ENCODE measurements at places on chromosomes 5 and 9. TPM values are rescaled to one million over a fixed set of nuclear protein-coding genes. Genes with fewer than 3 reads are reported as not detected.
A peak's percentile ranks its signal among the peaks of the same experiment; 100 is the strongest.

- DNase-seq: peak; percentile 83
Measured at GRCh38 chr9:2016408-2017330, 1.5 kb downstream of the SMARCA2 start.

ZFP37 gene
- polyA plus RNA-seq: 0.54 TPM

DNA sequence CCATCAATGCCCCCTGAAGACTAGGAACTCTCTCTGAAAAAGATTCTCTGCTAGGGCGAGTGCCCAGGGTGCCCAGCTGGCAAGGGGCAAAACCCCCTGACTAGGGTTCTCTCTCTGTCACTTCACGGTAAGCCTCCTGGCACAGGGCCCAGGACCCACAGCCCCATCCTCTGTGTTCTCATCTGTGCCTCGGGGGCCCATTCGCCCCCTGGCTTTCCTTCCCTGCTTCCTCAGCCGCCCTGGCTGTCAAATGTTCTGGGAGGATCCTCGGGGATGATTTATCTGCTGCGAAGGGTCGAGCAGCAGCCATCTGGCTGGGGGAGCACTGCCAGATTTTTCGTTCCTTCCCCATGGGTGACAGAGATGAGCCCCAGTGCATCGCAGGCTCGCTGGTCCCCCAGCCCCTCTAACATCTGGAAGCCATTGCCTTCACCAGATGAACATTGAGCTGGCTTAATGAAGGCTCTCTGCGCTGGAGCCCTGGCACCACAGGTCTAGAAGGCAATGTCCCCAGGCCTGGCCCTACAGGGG is 24.2 kb downstream of the HMCN2 start:
- DNase-seq: no peak

DNA sequence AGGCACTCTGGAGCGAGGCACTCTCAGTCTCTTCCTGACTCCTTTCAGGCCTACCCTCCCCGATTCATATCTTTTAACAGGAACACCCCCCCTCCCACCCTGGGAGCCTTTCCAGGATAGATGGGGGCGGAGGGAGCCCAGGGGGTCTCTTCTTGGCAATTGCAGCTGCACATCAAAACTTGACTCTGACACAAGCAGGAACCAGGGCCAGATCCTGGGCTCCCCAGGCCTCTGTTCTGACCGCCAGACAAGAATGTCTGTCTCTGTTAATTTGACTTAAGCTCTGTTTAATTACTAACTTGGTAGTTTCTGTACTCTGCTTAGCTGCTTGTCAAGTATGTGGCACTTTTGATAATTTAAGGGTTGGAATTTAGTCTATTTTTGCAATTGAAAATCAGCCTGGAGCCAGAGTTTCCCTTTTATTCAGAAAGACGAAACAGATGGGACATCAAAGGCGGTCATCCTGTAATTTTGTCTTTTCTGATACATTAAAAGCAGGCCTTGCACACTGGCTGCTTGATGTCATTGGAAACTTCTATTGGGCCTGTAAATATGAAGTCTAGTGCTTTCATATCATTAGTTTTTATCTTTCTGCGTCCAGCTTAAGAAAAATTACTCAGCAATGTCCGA is 43.3 kb downstream of the ACTL7B start:
- no peak for DNase-seq

GRCh38 chr5:35478856-35479682 is 138.6 kb upstream of the SPEF2 start:
- peak; percentile 71 for DNase-seq

- DNase-seq: peak; percentile 80
Measured at GRCh38 chr5:159331093-159331973, 1.0 kb upstream of the IL12B start.

Measured in small intestine (tissue), 16 donors.